ENCODE measurements at places on chromosomes 6 and 20.

DNA sequence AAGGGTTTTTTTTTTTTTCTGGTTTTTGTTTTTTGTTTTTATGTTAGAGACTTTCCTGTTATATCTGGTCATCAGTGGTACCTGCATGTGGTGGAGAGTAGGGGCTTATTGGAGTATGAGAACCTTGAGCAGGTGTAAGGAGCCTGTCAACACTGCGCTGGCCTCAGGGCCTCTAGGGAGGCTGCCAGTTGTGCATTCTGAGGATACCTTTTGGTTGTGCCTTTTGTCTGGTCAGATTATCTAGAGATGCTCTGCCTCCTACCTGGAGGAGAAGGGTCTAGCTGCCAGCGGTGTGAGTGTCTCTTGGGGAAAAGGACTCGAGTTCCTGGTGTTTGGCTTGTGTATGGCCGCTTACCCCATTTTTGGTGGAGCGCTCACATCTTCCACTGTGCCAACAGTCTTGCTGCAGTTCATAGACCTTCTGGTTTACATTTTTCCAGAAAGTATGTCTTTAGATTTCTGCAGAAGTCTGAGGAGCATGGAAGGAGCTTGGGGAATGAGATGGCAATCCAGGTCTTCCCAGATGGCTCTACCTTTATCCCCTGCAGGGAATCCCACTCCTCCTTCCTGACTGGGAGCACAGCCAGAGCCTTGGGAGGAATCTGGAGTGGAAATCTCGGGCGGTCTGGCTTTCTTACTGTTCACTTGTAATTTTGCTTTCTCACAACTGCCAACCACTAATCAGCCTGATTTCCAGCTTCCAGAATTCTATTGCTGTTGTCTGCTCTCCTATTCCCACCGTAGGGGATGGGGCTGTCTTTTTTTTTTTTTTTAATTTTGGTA, 49.9 kb downstream of the PTPN1 start:
- no peak for DNase-seq

- no peak for DNase-seq
These were observed 170.5 kb upstream of the RGS17 start for GRCh38 chr6:153301602-153302001.

DNA sequence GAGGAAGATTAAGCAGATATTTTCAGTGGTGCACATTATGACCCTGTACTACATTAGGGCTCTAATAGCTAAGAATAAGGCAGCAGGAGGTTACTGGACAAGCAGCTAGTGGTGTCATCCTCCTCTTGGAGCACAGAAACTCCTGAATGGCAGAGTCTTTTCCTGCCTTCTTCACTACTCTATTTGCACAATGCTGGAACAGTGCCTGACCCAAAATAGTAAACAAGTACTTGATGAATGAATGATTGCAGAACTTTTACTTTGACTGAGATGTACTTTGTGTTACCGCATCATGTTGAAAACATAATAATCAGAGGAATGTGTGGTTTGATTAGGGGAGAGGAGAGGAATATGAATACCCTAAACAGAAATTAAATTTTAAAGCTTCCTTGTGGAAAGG, 30.0 kb upstream of the UST start:
- no peak for DNase-seq

DNA sequence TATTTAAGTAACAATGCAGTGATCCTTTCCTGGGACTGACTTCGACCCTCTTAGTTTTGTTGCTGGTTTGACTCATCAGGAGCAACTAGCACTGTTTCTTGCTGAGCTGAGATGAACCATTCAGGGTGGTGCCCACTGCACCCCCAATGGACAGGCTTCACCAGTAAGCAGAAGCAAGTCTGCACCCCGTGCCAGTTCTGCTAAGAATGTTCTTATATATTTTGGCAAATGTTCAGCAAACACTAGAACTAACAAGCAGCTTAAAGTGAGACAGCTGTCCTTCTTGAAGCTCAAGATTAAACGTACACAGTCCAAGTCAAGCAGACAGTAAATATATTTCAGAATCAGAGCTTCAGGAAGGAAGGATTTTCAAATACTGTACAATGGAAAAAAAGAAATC, 561.3 kb upstream of the CDH4 start:
- DNase-seq = no peak

DNA sequence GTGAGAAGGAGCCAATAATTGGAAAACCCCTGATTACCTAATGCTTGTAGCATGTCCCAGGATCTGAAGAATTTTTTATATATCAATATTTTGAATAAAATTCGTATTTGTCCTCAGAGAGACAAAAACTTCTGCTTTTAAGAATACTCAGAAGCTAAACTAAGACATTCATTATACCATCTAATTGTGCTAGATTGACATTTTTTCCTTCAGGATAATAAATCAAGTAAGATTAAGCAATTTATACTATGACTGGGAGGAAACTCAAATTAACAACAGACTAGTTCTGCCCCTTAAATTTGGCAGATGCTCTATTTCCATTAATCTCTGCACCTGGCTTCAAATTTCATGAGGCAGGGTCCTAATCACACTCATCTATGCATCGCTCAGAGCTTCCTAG, 291.4 kb downstream of the PLCB1 start:
- no peak for DNase-seq

DNA sequence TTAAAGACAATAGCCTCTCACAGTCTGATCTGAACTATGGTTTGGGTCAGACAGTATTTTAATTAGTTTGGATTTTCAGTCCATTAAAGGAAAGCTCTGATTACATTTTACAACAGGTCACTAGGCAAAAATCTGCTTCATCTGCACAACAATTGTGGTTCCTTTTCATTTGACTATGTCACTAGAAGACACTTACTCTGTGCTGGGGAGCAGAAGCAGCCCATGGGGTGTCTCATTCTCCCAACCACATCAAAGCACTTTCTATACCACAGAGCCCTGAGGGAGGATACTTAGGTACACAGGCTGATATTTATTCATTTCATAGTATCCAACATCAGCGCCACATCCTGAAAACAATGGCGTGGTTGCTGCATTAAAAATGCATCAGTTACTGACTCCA, 36.6 kb upstream of the HDAC2 start:
- DNase-seq = no peak

DNA sequence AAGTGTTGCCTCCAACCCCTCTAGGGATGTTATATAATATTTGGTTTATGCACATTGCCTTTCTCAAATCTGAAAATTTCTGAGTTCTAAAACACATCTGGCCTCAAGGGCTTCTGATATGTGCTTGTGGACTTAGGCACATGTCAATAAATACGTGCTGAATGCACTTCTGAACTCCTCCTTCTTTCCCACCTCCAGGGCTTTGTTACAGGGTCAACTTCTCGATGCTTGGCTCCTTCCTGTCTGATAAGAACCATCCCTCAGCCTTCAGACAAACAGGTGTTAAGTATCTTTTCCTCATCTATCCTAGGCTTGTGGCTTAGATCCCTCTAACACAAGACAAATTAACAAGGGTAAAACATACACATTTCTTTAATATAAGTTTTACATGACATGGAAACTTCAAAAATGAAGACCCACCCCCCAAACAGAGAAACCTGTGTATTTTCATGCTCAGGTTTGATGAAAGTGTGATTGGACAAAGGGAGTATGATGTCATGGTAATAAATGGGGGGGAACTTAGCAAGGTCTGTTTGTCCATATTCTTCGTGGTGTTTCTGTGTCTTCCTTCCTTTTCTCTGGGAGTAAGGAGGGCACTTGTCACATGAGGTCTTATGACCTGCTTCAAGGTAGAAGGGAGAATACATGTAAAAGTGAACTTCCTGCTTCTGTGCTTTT, 326.9 kb downstream of the CD83 start:
- DNase-seq = no peak

- no peak for DNase-seq
These were observed 105.9 kb upstream of the SPACA1 start for GRCh38 chr6:87941556-87942358.

GRCh38 chr20:38926934-38927616, 858 bp downstream of the FAM83D start:
- no peak for DNase-seq

All from stimulated activated CD8-positive, alpha-beta memory T cell treated with anti-CD3 and anti-CD28 coated beads, Interleukin-7, amount 100 ng/mL, for 48 hours (primary cell).